DMS 273 treated with DMSO at 0.1 percent for 48 hours (cell line): ENCODE measurements at places on chromosomes 2 and 18.

DNA sequence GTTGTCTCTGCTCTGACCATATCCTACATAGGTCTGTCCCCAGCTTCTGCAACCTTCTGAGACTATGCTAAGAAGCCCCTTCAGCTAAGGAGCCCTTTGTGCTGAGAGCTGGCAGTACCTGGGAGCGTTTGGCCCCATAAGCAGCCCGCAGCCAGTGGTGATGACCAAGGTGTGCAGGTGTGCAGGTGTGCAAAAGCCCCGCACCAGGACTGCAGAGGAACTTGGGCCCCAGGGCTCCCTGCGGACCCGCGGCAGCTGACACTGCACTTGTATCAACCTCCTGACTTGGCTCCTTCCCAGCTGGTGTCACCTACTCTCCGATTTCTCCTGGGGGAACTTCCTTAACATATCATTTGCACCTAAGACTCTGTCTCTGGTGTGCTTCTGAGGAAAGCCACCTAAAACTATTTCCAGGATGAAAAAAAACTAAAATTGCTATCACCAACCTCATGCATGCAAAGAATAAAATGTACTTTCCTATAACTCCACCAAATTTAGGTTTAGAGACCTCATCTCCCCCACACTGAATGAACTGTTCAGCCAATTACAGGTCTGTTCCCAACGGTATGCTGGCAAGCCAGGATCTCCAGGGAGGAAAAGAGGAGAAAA lies 16.1 kb upstream of the GNAL start:
- DNase-seq = no peak

- no peak for DNase-seq
Observed at GRCh38 chr2:69715964-69716363, 26.0 kb upstream of the ANXA4 start.

DNA sequence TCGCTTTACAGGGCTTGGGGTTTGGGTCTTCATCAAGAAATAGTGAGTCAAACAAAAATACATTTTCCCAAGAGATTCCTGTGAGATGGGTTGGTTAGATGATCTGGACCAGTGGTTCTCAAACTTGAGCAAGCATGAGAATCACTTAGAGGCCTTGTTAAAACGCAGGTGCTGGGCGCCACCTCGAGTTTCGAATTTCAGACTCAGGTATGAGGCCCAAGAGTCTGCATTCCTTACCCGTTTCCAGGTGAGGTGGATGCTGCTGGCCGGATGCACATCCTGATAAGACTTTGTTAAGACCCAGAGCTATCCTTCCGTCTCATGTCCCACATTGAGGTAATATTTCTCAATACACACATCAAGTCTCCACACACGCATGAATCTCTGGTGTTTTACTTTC lies 707.8 kb upstream of the SALL3 start:
- no peak for DNase-seq

- DNase-seq = no peak
Observed at GRCh38 chr18:76494231-76495005, 624 bp downstream of the ZNF516 start.

DNA sequence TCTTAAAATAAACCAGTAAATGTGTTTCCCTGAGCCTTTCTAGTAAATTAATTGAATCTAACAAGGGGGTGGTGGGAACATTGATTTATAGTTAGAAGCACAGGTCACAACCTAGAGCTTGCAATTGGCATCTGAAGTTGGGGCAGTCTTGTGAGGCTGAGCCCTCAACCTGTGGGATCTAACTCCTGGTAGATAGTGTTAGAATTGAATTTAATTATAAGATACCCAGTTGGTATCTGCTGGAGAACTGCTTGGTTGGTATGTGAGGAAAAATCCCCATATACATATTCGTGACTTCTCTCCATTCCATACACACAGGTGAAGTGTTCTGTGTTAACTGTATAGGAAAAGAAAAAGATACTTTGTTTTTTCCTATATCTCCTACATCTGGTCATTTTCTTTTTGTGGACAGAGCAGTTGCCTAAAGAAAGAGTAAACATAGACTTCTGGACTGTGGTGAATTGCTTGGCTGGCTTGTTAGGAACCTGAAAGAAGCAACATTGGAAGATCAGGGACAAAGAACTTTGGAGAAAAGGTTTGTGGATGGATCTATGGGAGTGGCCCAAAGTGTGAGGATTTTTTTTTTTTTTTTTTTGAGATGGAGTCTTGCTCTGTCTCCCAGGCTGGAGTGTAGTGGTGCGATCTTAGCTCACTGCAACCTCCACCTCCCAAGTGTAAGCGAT lies 36.7 kb downstream of the THNSL2 start:
- no peak for DNase-seq

DNA sequence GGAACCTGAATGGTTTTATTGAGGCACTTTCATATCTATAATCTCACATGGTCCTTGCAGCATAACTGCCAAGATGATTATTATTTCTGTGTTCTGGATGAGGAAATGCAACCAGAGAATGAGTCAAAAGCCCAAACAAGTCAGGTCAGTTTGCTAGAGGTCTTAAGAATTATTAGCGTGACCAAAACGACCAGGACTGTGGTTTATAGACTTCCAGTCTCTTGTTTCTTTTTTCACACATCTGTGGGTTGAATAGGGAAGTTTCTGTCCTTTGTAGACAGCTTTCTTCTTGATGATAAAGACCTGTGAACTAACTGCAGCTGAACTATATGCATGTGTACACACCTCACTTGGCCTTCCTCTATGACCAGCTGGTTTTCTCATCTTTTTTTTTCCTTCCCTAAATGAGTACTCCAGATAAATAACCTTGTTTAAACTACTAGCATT lies 13.9 kb downstream of the ADAM23 start:
- DNase-seq = no peak
